Stimulated activated CD4-positive, alpha-beta T cell treated with anti-CD3 and anti-CD28 coated beads, Interleukin-1b, Interleukin-23, amount 100 ng/mL, for 1 hour (primary cell): ENCODE measurements at places on chromosomes 6 and 20.

DNA sequence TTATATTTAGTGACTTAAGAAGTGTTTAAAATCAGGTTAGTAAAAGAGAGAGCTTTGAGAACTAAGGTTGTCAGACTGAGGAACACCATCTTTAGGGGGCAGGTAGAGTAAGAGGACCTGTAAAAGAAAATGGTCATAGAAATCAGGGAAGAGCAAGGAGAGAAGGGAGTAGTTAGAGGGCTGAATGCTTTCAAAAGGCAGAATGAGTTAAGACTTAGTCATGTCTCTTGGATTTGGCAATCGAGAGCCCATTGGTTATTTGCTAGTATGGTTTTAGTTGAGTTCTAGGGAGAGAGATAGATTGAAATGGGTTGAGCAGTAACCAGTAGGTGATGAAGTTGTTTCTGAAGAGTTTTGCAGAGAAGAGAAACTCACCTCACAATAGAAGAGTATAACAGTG lies 51.1 kb downstream of the RALGAPB start:
- no peak for DNase-seq

GRCh38 chr6:120918137-120918536 lies 416.1 kb downstream of the TBC1D32 start:
- DNase-seq, result no peak

DNA sequence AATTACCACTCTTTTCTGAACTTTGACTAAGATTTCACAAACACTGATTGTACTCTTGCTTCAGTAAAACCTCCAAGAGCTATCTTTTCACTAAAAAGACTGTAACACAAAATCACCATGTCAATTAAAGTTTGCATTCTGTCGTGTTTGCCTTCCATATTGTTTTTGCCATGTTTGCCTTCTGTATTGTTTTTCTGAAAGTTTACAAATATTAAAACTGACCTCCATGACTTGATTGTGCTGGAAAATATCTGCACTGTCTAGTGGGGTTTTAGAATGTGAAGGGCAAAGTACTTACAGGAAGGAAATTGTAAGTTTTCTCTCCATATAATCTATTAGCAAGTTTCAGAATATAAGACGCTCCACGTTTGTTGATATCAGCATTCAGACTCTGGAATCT lies 3.4 kb downstream of the SERPINB1 start:
- no peak for DNase-seq

- DNase-seq, result no peak
Observed at GRCh38 chr6:133756078-133756695, 132.7 kb upstream of the TCF21 start.

GRCh38 chr6:159761129-159761872 lies 544 bp upstream of the ACAT2 start:
- no peak for DNase-seq

- no peak for DNase-seq
Observed at GRCh38 chr6:43338243-43338642, 29.6 kb upstream of the CRIP3 start.

GRCh38 chr6:128239146-128239545 lies 281.3 kb downstream of the PTPRK start:
- DNase-seq, result no peak

GRCh38 chr20:50194831-50195523 lies 4.3 kb downstream of the CEBPB start:
- DNase-seq, result no peak

DNA sequence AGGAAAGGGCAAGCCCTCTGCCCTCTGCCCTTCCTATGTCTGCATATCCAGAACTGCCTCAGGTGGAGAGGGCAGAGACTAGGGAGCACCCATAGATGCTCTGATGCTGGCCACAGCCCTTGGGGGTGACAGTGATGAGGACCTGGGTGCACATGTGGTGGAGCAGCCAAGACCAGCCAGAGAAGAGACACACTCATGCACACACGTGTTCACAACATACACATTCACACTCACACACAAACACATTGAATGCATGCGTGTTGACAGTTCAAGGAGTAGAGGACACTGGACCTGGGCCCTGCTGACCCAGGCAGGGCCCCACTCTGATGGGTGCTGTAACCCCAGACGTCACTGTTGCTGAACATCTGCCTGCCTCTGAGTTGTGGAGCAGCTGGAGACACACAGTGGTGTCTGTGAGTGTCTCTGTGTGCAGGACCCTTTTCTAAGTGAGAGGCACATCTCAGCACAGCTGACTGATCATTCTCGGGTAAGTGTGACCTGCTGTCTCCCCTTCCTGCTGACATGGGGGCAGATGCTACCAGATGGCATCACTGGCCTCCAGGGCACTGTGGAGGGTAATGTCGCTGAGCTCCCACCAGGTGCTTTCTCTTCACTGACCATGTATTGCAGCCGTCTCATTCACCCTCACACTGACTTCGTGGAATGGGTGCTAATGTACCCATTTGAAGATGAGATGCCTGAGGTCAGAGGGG lies 30.1 kb upstream of the MAS1L start:
- DNase-seq, result no peak

GRCh38 chr20:46137816-46138215 lies 19.7 kb downstream of the CD40 start:
- DNase-seq, result no peak

DNA sequence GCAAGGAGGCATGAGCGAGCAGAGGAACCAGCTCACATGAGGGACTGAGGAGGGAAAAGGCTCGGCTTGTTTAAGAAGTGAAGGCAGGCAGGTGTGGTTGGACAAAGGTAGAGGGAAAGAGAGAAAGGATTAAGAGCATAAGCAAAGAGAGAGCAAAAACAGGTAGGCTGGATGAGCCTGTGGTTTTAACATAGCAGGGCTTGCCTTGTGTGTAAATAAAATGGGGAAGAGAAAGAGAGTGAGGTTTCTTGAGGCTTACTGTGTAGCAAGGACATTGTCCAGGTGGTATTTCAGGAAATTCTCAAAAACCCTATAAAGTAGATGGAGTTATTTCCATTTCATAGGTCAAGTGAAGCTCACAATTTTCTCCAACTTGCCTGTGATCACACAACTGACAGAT lies 93.9 kb upstream of the HDAC2 start:
- no peak for DNase-seq

DNA sequence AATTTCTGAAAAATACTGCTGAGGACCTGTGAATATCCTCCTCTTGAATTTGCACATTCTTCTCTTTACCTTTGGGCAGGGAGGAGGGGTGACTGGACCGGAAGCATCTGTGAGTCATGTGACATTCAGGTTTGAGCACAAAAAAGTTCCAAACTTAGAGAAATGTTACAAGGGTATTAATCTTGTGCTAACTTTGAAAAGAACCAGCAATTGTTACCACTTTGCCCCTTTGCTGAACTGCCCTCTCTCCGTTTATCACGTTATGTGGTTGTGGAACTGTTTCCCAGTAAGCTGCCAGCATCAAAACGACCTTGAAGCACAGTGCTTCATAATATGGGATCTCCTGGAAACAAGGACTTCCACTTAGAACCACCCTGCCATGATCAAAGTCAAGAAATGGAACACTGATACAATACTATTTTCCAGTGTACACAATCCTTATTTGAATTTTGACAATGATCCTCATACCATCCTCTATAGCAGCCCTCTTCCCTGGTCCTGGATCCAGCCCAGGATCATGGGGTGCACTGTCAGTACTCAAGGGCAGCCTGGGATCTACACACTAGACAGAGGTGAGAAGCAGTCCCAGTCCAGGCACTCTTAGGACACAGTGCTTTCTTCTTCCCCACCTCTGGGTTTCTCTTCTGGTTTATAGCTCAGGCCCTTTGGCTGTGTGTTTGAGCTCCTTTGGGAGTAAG lies 2.3 kb upstream of the TUBB1 start:
- no peak for DNase-seq

DNA sequence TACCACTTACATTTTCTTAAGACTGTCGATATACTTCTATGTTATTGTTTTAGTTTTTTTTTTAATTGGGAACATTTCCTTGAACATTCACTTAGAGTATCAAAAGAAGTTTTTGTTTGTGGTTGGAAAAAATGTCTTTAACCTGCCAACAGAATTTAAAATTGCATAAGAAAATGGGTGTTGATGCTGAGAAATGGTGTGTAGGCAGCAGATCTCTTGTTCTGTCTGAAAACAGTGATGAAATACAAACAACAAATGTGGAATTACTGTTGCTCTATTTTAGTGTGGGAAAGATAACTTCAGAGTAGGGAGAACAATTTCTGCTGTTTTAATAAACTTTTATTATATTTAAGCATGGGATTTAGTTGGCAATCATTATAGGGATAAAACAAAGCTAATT lies 293.5 kb downstream of the CDKAL1 start:
- no peak for DNase-seq

- no peak for DNase-seq
Observed at GRCh38 chr6:96878143-96878542, 19.5 kb downstream of the NDUFAF4 start.

GRCh38 chr6:150176152-150176551 lies 33.3 kb downstream of the PPP1R14C start:
- DNase-seq, result no peak

GRCh38 chr6:88698661-88699060 lies 264.8 kb downstream of the RNGTT start:
- DNase-seq, result no peak

DNA sequence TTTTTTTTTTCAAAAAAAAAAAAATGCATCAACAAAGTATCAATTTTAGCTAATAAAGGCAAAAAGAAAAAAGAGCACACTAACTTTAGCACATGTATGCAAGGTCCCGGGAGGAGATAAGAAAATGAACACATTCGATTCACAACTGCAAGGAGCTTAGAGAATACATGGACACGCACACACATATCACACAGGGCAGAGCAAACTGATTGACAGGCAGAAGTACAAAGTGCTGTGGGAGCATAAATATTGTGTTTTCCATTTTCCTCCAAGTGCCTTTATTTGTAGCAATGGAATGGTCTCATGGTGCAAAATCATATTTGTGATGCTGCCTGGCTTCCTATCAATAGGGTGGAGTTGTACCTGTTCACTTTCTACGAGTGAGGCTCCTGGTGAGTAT lies 63.8 kb downstream of the SGK1 start:
- no peak for DNase-seq

GRCh38 chr6:126039284-126039683 lies 52.9 kb downstream of the TRMT11 start:
- no peak for DNase-seq

DNA sequence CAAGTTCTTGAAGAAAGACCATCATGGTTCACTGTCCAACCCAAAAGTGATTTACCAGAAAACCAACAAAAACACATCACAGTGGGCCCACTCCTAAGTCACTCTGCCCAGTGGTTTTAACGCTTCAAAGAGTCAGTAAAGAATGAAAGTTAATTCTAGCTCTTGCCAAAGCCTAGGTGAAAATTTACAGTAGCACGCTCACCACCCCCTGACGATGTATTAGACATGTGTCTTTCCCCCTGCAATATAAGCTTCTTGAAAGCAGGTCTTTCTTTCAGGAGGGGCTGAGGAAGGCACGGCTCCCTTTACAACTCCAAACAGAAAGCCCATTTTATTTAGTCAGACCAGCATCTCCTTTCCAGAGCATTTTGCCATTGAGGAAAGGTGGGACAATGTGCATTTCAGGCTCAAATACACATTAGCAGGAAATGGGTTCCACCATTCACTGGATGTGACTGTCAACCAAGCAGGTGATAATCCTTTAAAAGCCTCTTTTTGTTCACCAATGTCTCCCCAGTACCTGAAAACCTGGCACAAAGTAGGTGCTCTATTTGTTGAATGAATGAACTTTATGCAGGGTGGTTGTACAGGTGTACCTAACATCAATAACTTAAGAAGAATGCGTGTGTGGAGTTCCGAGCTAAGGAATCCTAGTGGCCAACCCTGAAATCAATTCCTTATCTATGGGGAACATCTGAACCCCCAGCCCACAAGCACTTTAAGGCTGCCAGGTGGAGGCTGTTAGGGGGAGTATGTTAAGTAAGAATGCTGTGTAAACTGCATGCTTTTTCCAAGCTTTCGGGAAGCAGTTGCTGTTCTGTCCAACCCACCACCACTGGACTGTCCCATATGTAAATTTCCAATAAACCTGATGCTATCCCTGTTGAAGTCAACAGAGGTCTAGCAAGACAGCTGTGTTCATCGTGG lies 11.4 kb downstream of the EZR start:
- DNase-seq, result no peak

GRCh38 chr20:59858425-59858824 lies 75.0 kb downstream of the SYCP2 start:
- DNase-seq, result no peak

DNA sequence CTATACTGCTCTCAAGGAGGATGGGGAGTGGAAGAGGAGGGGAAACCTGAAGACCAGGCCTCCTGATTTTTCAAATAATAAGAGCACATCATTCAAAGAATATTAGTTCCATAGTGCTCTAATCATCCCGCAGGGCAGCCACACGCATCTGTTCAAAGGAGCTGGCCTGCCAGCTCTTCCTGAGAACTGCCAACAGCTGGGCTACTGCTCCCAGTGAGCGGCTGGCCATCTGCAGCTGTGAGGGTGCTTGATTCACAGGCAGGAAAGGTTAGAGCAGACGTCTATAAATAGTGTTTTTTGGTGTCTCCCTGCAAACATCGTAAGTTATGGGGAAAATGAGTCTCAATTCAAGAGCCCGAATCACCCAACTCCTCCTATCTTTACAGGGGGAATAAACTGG lies 17.3 kb downstream of the NSFL1C start:
- no peak for DNase-seq

- DNase-seq, result no peak
Observed at GRCh38 chr6:151026041-151026663, 160.7 kb downstream of the MTHFD1L start.

GRCh38 chr20:56091628-56092234 lies 86.4 kb upstream of the CBLN4 start:
- no peak for DNase-seq

- DNase-seq, result no peak
Observed at GRCh38 chr6:127289934-127290333, 23.3 kb downstream of the RNF146 start.

- DNase-seq, result no peak
Observed at GRCh38 chr6:31139599-31139998, 733 bp upstream of the PSORS1C2 start.

DNA sequence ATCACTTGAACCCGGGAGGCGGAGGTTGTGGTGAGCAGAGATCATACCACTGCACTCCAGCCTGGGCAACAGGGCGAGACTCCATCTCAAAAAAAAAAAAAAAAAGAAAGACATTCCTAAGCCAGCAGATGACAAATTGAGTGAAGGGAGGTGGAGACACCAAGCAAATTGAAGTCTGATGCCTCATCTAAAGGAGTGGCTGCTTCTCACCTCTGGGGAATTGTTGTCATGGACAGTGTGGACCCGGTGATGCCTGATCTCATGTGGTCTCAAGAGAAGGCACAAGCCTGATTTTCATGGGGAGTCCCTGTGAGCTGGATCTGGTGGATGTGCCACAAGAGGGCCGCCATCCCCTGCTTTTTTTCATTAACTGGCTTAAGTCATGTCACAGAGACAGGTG lies 272.0 kb downstream of the ZNF217 start:
- no peak for DNase-seq

GRCh38 chr6:131015025-131015591 lies 47.9 kb downstream of the EPB41L2 start:
- no peak for DNase-seq

GRCh38 chr20:32466739-32467505 lies 108.8 kb downstream of the ASXL1 start:
- no peak for DNase-seq

GRCh38 chr6:108078191-108078590 lies 3.6 kb upstream of the OSTM1 start:
- DNase-seq, result no peak

- DNase-seq, result no peak
Observed at GRCh38 chr6:47454713-47455396, 22.7 kb upstream of the CD2AP start.

GRCh38 chr6:134092449-134092848 lies 40.0 kb upstream of the SLC2A12 start:
- DNase-seq, result no peak
